ENCODE measurements at places on chromosomes 12 and 14.

DNA sequence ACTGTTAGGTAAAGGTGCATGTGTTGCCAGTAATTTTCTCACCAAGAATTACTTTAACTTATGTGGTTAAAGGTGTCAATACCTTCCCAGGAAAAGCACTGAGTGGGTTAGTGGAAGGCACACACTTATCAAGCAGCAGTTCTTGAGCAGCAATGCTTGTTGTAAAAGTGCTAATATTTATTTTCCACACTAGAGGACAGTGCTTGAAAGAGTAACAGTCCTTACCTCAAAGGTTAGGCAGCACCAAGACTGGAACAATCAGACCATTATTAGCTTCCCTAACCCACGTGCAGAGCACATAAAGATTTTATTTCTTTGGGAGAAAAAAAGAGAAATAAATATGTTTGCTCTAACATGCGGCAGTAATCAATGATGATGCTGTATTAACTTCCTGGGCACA is 48.8 kb upstream of the KRR1 start:
- DNase-seq = no peak

GRCh38 chr12:27779416-27779919 is 565 bp upstream of the KLHL42 start:
- DNase-seq = peak; percentile 6

- DNase-seq = peak; percentile 2
Measured at GRCh38 chr12:103441437-103442181, 54.2 kb downstream of the C12orf42 start.

DNA sequence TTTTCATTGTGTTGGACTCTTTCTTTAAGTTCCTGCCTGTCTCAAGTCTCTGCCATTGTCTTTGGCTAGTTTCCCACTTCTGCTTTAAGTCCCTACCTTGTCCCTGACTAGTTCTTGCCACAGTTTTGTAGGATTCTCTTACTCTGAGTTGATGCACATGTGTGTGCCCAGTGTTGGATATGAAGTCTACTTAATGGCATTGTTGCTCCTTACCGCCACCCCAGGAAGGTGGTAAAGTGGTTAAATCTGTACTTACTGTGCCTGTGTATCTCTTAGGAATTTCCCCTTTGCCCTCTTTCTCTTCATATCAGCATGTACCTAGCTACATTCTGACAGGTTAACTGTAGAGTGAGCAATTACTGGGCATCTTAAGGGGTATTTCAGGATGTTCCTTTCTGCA is 227.1 kb downstream of the NUBPL start:
- DNase-seq = no peak

GRCh38 chr12:102702447-102703114 is 214.5 kb downstream of the PAH start:
- DNase-seq = no peak

DNA sequence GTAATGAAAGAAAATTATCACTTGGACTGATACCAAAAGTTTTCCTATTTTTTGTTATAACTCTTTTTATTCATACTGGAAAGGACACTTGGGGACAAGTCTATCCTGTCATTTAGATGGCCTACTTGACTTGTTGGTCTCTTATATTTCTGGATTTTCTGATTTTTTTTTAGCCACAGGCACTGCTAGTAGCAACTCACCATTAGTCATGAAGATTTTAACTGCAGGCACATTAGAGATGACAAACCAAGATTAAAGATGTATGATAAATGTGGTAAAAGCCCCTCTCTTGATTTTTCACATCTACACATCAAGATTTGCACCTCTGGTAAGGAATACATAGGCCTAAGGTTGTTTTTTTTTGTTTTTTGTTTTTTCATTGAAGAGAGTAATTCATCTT is 217.0 kb downstream of the SLC25A21 start:
- no peak for DNase-seq

DNA sequence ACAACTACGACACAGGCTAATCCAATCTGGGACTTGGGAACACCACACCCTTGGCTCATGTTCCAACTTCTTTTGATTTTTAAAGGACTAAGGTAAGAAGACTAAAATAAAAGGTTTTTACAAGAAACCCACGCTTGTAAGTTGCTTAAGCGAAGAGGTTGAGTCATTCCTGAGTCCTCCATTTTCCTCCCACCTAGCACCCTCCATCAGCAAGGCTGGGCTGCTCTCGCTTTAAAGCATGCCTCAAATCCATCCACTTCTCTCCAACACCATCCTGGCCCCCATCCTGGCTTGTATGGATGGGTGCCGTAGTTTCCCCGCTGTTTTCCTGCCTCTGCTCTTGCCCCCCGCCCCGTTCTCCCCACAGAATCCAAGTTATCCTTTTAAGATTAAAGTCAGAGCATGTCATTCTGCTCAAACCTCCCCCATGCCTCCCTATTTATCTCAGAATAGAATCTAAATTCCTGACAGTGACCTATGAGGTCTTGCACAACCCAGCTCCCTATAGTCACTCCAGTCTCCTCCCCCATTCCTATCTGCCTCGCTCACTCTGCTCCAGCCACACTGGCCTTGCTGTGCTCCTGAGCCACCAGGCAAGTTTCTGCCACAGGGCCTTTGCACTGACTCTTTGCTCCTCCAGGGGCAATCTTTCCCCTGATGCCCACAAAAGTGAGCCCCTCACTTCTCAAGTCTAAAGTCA is 34.5 kb downstream of the SCARB1 start:
- DNase-seq = no peak

GRCh38 chr12:108182096-108182495 is 53.0 kb downstream of the WSCD2 start:
- DNase-seq = no peak

DNA sequence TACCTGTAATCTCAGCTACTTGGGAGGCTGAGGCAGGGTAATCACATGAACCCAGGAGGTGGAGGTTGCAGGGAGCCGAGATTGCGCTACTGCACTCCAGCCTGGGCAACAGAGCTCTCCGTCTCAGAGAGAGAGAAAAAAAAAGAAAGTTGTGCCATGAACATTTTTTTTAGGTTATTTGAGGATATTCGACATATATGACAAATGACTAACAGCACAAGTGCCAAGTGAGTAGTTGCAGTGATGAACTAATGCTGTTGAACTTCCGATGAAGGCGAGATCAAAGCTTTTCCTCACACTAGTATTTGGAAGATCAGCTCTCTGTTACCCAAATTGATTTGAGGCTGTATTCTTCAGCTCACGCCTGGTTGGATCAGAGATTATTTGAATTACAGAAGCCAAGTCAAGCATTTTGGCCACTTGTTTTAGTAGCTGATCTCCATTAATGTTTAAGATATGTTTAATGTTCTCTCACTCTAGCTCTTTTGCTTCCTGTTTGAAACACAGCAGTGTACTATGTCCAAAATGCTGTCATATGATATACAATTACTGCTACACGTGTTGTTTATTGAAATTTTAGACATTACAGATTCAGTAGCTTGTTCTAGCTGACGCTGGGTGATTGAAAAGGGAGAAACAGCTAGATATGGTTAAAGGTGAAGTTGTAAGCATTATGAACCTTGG is 43.4 kb downstream of the WDR20 start:
- no peak for DNase-seq

DNA sequence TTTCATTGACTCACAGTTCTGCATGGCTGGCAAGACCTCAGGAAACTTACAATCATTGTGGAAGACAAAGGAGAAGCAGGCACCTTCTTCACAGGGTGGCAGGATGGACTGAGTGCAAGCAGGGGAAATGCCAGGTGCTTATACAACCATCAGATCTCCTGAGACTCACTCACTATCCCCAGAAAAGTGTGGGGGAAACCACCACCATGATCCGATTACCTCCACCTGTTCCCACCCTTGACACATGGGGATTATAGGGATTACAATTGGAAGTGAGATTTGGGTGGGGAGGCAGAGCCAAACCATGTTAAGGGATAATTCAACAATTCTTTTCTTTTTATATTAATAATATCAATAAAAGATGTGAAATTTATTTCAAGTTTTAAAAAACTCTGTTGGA is 34.1 kb downstream of the CNTN1 start:
- no peak for DNase-seq

DNA sequence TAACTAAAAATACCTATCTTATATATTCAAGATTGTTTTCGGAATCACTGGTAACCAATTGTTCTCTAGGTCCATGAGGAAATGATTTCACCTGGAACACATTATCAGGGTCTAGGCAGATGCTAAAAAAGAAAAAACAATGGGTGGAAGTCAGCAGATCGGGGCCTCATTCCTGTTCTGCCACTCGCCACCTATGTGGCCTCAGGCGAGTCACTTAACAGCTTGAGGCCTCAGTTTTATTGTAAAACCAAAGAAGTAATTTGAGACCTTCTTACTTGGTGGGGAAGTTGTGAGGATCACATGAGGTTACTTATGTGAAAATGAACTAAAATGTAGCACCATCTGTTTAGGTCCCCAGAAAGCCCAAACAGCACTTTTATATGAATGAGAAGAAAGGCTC is 6.2 kb upstream of the RNASE10 start:
- DNase-seq = no peak

DNA sequence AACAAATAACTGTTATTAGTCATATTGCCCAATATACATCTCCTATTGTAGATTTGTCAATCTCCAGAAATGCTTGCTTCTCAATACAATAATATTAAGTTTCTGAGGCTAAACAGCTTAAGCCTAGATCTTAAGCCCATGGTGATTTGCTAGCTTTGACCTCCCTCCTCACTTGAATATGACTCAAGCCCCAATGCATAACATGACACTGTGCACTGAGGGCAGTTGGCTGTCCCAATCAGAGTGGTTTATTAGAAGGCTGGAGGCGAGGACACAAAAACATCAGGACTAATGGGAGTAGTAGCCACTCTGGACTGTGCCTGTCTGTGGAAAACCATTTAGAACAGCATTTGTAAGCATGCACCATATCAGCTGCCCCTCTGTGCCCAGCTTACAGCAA is 81.1 kb upstream of the GTF2A1 start:
- no peak for DNase-seq

- no peak for DNase-seq
Measured at GRCh38 chr14:30840086-30840779, 34.1 kb upstream of the COCH start.

DNA sequence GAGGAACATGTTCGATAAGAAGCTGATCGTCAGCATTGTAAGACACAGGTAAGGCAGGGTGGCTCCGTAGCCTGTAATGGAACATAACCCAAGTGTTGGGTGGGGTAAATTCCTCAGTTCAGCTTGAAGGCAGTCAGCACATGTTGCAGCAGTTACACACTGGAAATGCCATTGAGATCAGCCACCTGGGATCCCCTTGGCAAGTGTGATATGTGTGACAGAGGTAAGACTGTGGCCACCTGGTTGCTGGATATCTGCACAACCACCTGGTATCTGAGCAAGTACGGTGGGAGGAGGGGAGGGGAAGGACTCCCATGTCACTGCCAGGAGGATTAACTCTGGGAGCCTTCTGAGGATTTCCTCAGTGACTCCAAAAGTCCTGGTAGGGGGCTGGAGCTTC is 158.0 kb upstream of the CAND1 start:
- no peak for DNase-seq
